ENCODE measurements at places on chromosomes 12 and 14.

DNA sequence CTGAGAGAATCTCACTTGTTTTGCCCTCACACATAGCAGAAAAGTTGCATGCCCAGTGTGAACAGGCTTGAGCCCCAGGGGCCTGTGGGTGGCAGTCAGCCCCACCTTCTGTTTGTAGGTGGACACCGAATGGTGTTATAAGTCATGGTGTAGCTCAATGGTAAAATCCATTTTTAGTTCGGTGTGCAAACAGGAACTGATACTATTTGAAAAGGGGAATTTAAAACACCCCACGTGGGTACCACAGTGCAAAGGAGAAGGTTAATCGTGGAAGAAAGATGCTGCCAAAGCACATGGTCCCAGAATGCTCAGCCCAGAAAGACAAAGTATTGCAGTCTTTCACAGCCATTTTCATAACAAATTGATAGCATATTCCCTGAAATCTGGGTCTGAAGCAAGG is 71.8 kb upstream of the GZMB start:
- DNase-seq, result no peak

- DNase-seq, result no peak
Observed at GRCh38 chr14:59252772-59253500, 64.5 kb downstream of the DAAM1 start.

GRCh38 chr12:10354502-10354901 is 35.3 kb downstream of the KLRK1 start:
- DNase-seq, result no peak

DNA sequence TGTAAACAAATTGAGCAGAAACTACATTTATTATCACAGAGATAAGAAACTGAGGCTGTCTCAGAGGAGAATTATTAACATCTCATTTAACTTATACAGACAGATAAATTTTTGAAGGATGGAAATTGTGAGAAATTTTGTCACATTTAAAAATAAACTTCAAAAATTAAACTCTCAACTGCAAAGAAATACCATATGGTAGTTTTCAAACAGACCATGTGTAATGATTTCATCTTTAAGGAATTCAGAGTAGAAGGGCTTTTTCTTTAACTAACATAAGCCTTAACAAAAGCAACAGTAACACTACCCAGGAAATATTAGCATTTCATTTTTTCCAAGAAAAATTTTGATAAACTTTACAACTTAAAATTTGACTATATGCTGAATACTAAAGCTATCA is 26.6 kb downstream of the NUP37 start:
- no peak for DNase-seq

- no peak for DNase-seq
Observed at GRCh38 chr12:52331833-52332232, 10.6 kb upstream of the KRT83 start.

DNA sequence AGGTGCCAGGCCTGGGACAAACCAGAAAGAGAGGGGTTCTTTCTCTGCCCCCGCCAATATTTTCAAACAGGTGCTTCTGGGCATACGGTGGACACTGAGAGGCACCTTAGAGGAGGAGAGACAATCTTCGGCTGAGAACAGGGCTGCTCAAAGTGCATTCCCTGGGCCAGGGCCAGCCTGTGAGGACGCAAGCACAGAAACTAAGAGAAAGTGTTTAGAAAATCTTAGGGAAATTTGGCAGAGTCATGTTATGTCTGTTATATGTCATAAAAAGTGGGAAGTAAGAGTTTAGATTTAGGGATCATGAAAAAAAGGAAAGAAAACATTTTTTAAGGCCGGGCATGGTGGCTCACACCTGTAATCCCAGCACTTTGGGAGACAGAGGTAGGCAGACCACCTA is 83.7 kb downstream of the VWF start:
- DNase-seq, result no peak

DNA sequence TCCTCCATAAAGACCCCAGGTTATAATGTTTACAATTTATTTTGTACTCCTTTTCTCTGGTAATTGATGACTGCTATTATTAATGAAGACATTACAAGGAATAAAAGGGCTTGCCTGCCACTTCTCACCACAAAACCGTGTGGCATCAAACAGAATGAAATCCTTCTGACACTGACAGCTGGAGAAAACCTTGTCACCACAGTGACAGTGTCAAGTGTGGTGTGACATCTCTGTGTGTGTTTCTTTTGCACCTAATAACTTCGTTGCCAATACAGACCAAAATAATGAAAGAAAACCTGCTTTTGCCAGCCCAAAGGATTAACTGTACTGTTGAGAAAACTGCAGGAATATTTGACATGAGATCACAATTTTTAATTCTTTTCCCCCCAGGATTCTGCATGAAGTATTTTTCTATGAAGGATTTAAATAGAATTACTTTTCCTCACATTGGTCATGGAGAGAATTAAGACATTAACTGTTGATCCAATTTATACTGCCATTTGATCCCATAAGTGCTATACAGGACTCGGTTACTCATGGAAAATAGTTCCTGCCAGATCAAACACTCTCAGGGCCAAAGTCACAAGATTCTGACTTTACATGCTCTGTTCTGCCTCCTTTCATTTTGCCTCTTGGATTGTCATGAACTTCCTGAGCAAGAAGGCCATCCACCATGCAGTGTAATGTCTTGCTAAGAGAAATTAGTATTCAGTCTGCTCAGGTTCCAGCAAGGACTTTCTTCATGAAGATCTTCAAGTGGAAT is 60.4 kb upstream of the IFNG-AS1 start:
- no peak for DNase-seq

GRCh38 chr12:7151532-7151931 is 21.4 kb downstream of the CLSTN3 start:
- no peak for DNase-seq

DNA sequence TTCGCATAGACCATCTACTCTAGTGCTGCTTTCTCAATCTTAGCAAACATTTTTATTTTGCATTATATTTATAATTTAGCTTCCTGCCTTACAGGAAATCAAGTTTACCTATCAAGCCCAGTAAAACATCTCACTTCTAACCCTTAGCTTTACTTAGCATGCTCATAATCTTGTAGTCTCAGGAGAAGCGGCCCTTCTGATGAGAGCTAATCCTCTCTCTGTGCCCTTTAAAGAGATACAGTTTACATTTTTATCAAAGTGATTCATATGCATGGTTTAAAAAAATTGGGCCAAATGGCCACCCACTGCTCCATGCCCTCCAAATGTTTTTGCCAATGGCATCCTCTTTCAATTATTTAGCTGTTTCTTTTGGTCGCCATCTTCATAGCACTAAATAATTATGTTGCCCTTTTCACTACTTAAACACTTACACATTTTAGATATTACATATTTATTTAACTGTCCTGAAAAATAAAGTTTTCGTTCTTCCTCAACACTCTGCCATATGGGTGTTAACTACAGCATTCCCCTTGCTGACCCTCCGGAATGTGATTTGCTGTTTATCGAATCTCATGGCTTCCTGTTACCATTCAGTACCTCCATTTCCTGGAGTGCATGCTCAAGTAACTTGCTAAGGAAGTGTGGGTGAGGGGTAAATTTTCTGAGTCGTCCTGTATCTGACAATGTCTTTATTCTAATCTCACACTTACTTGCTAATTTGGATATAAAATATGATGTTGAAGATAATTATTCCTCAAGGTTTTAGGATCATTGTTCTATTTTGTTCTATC is 29.3 kb downstream of the YLPM1 start:
- DNase-seq, result no peak

DNA sequence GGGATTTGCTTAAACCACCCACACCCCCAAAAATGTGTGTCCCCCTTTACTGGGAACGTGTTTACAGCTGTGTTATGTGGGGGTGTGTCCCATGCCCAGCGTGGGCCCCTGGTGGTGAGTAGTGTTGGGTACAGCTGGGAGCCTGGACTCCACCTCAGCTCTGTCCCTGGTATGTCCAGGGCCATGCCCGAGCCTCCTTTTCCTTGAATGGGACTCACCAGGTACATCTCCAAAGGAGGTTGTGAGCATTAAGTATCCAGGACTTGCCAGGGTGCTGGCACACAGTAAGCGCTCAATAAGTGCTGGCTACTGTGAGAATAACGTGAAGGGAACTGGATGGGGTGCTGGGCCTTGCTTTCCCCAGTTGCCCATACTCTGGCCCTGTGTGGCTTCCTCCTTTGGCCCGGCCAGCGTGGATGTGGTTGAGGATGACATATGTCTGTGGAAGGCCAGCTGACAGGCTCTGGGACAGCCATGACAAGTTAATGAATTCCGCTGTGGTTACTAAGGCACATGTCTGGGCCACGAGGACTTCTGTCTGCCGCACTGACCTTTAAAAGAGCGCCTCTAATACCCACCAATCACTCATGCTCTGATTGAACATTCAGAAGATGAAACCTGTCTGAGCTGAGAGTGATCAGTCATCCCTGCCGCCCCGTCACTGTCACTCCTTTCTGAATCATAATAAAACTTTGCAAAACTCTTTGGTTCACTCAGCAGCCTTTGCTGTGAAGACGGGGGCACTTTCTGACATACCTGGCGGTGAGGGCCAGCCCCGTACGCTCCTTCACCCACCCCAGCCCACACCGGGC is 74.7 kb downstream of the DIO3 start:
- DNase-seq, result no peak

DNA sequence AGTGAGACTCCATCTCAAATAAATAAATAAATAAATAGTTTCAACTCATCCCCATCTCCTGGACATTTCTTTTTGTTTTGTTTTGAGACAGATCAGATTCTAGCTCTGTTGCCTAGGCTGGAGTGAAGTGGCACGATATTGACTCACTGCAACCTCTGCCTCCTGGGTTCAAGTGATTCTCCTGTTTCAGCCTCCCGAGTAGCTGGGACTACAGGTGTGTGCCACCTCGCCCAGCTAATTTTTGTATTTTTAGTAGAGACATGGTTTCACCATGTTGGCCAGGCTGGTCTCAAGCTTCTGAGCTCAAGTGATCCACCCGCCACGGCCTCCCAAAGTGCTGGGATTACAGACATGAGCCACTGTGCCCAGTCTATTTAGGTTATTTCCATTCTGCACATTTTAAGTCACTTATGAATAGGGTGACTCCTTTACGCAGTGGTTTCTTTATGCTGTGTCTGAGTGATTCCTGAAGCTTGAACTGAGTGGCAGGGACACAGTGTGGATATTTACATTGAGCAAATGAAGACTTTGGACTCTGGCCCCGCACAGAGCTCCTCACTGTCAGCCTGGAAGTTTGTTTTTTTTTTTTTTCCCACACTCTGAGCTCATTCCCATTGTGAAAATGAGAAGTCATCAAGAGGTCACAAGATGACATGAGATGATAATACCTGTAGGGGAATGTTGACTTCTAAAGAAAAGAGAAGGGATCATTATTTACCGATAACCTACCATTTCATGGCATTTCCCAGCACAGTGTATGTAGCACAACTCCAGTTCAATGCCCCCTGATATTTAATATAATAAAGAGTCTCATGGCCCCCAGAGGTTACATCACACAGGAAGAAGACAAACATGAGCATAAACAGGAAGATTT is 72.6 kb downstream of the TBX3 start:
- no peak for DNase-seq

Measured in activated T-cell treated with anti-CD3 and anti-CD28 coated beads for 4 hours (primary cell).